T-helper 9 cell (primary cell): ENCODE measurements at places on chromosomes 16 and 17.
A peak's percentile ranks its signal among the peaks of the same experiment; 100 is the strongest.

DNA sequence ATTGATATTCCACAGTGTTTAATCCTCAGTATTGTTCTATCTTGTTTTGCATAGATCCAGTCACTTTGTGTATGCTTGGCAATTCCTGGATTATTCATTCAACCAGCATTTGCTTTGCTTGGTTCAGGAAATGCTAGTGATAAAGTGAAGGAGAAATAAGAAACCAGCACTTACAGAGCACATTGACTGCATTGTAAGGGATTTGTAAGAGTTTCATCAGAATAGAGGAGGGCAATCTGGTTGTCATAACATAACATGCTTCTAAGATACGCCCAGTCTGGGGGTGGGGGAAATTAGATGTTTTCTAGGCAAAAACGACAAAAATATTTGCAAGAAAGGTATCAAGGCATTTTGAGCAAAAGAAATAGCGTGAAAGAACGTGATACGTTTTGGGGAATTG, 40.4 kb downstream of the TNRC6A start:
- no peak for DNase-seq

DNA sequence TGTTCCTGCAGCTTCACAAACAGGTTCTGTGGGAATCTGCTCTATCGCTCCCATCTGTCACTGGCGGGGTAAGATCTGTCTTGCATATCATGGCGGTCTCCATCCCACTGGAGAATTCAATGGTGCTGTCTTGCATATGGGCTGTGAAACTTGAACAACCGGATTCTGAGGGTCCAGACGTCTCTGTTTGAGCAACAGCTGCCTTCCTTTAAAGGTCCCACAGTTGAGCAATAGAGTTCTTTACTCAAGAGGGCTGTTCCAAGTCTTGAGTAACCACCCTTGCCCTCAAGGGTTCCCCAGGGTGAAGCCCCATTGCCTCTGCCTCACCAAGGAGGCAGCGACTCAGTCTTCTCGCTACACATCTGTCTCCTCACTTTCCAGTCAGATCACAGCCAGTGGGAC, 50.8 kb downstream of the ZFHX3 start:
- DNase-seq = no peak

DNA sequence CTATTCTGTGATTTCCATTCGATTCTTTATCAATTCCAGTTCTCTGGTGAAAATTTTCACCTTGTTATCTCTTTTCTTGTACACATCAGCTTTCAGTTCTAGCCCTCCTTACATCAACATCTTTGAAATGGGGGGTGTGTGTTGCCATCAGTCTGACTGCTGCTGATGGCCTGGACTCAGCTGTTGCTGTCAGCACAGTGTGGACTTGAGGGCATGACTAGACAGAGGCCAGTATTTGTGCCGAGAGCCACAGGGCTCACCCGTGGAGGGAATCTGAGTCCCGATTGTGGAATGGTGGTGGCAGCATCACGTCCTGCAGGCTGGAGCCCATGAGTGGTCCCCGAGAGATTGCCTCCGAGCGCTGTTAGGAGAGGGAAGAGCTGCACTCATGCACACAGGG, 114.2 kb downstream of the RPTOR start:
- no peak for DNase-seq

DNA sequence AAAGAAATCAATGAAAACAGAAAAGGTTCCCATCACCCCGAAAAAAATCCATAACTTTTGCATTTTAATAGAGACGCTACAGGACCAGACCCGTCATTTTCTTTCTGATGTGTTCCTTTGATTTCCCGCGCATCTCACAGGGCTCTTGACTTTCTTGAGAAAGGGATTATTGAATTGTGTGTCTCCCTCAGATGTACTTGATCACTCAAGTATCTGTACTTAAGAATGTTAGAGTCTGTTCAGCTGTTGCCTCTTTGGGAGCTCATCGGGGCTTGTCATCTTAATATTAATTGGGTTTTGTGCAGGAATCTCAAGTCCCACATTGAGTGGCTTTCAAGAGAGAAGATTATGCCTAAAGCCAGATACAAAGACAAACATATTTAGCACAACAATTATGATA, 606.4 kb upstream of the SALL1 start:
- DNase-seq = no peak

- no peak for DNase-seq
Measured at GRCh38 chr16:17509194-17509593, 38.4 kb upstream of the XYLT1 start.

DNA sequence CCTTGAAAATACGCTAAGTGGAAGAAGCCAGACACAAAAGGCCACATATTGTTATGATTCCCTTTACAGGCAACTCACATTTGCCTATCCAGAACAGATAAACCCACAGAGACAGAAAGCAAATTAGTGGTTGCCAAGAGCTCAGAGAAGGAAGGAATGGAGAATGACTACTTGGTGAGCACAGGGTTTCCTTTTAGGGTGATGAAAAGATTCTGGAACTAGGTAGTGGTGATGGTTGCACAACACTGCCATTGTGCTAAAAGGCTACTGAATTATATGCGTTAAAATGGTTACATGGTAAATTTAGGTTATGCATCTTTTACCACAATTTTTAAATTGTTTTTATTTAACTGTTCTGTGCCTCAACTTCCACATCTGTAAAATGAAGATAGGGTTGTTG, 4.4 kb downstream of the COPRS start:
- no peak for DNase-seq

GRCh38 chr17:65027305-65027704, 29.2 kb downstream of the GNA13 start:
- peak; percentile 31 for DNase-seq

- no peak for DNase-seq
Measured at GRCh38 chr16:77063676-77064016, 127.3 kb upstream of the MON1B start.

GRCh38 chr16:76614269-76614668, 337.1 kb downstream of the CNTNAP4 start:
- DNase-seq = no peak
